Activated T-cell treated with anti-CD3 and anti-CD28 coated beads, Interleukin-2, amount 50 U/mL, for 4 hours (primary cell): ENCODE measurements at places on chromosomes 5 and 9. TPM values are rescaled to one million over a fixed set of nuclear protein-coding genes. Genes with fewer than 3 reads are reported as not detected.

- no peak for DNase-seq
Observed at GRCh38 chr5:76479973-76480667, 77.0 kb downstream of the IQGAP2 start.

GRCh38 chr5:178757049-178757809 is 26.8 kb upstream of the ZNF354A start:
- DNase-seq, result no peak

- no peak for DNase-seq
Observed at GRCh38 chr9:93049491-93049890, 9.0 kb upstream of the SUSD3 start.

Gene FGD3
- 32.5 TPM for total RNA-seq

Gene BTNL8
- total RNA-seq, result not detected

DNA sequence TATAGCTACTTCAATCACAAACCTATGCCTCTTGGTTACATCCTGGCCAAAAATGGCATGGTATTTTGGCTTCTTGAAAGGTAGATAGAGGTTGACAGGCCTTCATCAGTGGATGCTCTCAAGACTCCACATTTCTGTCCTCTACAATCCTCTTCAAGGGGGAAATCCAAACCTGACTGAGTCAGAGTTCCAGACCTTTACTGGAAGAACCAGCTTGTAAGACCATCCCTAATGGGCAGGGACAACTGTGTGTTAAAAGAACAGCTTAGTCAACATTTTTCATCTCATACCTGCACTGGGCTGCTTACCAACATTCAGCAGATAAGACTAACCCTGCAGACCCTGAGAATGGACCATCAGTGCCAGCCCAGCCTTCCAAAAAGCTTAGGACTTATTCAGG is 155.7 kb downstream of the CDK5RAP2 start:
- no peak for DNase-seq

GRCh38 chr5:150644514-150644913 is 4.1 kb downstream of the SYNPO start:
- DNase-seq, result no peak
